Stomach (tissue), 19 donors: ENCODE measurements at places on chromosomes 13 and 19.
A peak's percentile ranks its signal among the peaks of the same experiment; 100 is the strongest.

- no peak for DNase-seq
- H3K4me3 ChIP-seq = no peak overlapping the region
- H3K27ac ChIP-seq = no peak overlapping the region
- no peaks in the 10 kb centered on the region for H3K27me3 ChIP-seq
- H3K4me1 ChIP-seq = no peaks in the 10 kb centered on the region
These were observed 1856.1 kb downstream of the OLFM4 start for GRCh38 chr13:54884682-54885081.

DNA sequence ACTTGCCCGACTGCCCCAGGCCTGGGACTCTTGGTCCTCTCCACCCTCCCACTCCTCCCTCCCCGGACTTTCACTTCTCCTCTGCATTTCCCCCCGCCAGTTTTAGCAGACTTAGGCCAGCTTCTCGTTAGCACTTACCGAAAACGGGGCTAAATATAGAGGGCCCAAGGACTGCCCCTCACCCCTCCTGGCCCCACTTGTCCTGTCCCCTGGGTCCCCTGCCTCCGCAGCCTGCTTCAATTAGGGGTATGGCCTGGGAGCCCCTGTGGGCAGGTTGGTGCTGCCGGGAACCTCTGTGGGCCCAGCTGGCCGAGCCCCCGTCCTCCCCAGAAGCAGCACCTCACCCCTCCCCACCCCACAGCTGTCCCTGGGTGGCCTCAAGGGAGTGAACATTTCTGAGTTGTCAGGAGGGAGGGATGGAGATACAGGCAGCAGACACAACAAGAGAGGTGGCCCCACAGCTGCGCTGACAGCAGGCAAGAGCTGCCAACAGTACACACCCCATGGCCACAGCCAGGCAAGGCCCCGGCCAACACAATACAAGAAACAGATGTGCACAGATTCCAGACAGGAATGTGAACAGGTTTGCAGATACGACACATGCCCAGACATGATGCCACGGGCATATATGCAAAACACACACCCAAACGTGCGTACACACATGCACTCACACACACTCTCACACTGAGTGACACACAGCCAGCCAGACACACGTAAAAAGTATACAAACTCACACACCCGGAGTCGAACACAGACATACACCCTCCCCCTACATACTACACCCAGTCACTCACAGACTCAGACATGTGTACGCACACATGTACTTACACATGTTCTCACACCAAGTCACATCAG, 2.6 kb downstream of the POU2F2 start:
- H3K27me3 ChIP-seq = peaks cover 76% of the 10 kb centered on the region
- H3K27ac ChIP-seq = no peak overlapping the region
- no peaks in the 10 kb centered on the region for H3K36me3 ChIP-seq
- DNase-seq = peak; percentile 51

DNA sequence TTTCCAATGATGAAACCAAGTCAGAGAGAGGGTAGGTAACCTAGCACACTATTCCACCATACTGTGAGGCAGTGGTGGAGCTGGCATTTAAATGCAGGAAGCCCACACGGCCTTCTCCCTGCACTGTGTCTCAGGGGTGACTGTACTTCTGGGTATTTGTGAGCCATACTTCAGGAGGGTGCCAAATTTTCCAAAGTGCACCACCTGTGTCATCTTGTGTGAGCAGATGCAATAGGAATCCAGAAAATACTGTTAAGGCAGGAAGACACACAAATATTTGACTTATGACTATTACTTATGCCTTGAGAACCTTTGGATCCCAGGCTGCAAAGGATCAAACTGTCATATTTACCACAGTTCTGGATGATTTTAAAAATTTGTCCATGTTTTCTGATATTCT, 17.3 kb downstream of the ZNF229 start:
- no peaks in the 10 kb centered on the region for H3K27me3 ChIP-seq
- DNase-seq = no peak
- no peak overlapping the region for H3K4me3 ChIP-seq
- peaks cover 89% of the 10 kb centered on the region for H3K36me3 ChIP-seq
- H3K4me1 ChIP-seq = no peaks in the 10 kb centered on the region
- H3K27ac ChIP-seq = no peak overlapping the region

- no peaks in the 10 kb centered on the region for H3K36me3 ChIP-seq
- no peak overlapping the region for H3K27ac ChIP-seq
These were observed 21.9 kb upstream of the SLC35E1 start for GRCh38 chr19:16594131-16594586.

- no peaks in the 10 kb centered on the region for H3K27me3 ChIP-seq
- DNase-seq = no peak
- no peaks in the 10 kb centered on the region for H3K4me1 ChIP-seq
- no peak overlapping the region for H3K4me3 ChIP-seq
- H3K36me3 ChIP-seq = no peaks in the 10 kb centered on the region
These were observed 214.2 kb upstream of the MAB21L1 start for GRCh38 chr13:35690581-35691207.

DNA sequence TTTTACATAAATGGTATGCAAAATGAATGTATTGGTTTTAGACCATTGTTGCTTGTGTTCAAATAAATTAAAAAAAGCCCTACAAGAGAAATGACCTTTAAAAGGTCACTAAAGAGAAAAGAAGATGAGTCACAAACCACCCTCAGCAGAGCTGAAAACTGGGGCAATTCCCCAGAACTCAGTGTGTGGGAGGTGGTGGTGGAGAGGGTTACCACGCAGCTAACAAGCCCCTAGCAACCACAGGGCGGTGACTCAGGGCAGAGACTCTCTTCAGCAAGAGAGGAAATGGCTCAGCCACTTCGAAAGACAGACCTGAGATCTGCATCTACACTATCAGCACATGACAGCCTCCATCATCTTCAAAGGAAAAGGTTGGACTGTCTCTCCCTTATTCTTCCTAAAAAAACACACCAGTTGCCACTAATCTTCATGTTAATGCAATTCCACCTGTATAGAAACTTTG, 29.4 kb upstream of the NDFIP2 start:
- H3K27me3 ChIP-seq = no peaks in the 10 kb centered on the region
- H3K36me3 ChIP-seq = no peaks in the 10 kb centered on the region
- no peak overlapping the region for H3K27ac ChIP-seq
- H3K4me1 ChIP-seq = no peaks in the 10 kb centered on the region
- DNase-seq = peak; percentile 55

DNA sequence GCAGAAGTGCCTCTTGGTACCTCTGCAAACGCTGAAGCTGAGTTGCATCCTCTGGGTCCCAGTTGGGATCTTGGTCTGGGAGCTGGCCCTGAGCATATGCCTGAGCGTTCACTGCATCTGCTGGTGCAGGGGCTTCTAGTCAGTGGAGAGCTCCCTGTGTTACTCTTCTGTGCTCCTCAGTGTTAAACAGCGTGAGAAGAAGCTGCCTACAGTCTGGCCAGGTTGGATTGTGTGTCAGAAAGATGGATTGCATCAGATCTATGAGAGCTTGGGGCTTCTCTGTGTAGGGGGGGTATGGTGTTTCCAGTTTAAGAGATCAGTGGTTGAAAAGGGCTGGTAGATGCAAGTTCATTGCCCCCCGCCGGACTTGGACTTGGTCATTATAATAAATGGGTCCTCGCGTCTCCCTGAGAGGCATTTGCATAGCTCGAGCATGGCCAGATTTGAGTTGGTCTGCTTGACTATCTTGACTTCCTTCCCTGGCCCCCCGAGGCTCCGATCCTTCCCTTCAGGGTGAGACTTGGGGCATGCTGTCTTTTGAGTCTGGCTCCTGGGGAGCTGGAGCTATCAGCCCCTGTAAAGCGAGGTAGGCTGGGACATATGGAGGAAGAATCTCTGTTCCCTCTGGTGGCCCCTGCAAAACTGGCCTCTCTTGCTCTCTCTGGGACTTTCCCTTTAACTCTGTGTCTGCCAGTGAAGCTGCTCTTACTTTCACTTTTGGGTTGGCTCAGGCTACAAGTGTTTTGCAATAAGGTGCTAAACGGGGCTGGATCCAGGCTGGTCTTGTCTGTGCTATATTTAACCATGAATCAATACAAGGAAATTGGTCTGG, 52.9 kb downstream of the OR10H4 start:
- DNase-seq = no peak
- H3K27me3 ChIP-seq = no peaks in the 10 kb centered on the region
- no peak overlapping the region for H3K27ac ChIP-seq

DNA sequence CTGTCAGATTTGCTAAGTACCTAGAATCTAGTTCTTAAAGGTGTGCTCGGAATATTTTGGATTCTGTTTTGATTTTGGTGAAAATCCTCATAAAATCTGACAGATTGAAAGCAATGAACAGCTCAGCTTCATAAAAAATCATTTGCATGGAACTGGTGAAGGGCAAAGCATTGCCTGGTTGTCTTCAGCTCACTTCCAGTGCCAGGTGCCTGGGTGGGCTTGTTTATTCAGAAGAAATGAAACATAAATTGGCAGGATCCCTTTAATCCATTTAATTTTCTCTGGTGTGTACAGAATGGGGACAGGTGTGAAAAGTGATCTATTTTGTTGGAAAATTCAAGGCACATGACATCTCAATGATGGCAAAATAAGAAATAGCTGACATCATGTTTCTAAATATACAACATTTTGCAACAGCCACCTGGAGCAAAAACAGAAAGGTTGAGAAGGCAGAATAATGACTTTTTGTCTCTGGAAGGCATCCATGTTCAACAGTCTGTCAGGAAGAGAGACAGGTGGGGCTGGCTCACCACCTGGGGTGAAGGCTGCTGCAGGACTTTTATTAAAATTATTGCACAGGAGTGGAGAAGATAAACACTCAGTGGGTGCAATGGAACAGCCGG, 52.2 kb downstream of the RFC3 start:
- H3K27me3 ChIP-seq = no peaks in the 10 kb centered on the region
- no peak overlapping the region for H3K4me3 ChIP-seq
- no peaks in the 10 kb centered on the region for H3K4me1 ChIP-seq
- H3K27ac ChIP-seq = no peak overlapping the region
- DNase-seq = peak; percentile 17

DNA sequence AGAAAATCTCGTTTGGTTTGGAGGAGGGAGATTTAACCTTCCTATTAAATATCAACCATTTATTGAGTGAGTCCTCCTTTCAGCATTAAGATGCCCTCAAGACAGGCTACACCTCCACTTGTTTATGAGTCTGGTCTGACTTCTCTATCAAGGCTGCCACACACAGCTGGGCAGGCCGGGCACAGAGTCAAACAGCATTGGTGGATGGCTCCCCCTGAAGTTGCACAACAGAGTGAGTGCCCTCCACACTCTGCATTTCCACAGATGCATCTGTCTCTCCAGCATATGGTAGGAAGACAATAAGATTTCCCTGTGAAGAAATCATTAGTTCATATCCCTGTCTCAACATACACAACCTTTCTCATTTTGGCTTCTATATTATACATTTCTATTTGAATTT, 31.4 kb downstream of the PHF11 start:
- peaks cover 59% of the 10 kb centered on the region for H3K36me3 ChIP-seq
- H3K4me3 ChIP-seq = no peak overlapping the region
- no peak for DNase-seq
- H3K27me3 ChIP-seq = no peaks in the 10 kb centered on the region
- no peak overlapping the region for H3K27ac ChIP-seq

DNA sequence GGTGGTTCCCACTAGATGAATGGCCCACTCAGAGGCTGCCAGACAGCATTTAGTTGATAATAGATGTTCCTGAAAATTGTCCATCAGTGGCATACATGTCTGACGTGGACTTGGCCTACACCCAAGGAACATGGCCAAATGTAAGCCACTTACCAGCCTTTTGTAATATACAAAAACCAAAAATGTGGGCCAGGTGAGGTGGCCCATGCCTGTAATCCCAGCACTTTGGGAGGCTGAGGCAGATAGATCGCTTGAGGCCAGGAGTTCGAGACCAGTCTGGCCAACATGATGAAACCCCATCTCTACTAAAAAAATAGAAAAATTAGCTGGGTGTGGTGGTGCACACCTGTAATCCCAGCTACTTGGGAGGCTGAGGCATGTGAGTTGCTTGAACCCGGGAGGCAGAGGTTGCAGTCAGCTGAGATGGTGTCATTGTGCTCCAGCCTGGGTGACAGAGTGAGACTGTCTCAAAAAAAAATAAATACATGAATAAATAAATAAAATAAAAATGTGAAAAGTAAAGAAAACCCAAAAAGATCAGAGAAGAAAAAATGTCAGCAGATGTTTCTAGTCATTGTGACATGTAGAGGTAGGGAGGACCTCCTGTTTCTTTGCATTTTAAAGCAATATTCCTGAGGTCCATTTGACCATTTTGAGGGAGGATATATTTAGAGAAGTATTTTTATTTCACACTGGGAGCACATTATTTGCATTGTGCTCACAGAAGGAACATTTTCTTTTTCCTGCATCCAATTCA, 7.1 kb upstream of the WTIP start:
- H3K27ac ChIP-seq = peak overlapping the region; percentile 50
- no peak for DNase-seq
- H3K4me1 ChIP-seq = peaks cover 4% of the 10 kb centered on the region

DNA sequence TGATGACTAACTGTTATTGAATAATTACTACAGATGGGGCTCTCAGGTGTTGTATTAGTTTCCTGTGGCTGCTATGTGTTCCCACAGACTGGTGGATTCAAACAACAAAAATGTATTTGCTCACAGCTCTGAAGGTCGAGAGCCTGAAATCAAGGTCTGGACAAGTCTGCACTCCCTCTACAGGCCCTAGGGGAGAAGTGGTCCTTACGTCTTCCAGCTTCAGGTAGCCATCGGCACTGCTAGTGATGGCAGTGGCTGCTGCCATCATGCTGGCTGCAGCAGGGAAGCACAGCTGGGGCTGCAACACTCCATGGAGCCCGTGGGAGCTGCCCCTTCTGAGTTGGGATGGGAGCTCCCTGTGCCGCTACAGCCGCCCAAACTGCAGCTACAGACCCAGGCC, 1.9 kb downstream of the TEX26 start:
- H3K4me3 ChIP-seq = no peak overlapping the region
- peak; percentile 18 for DNase-seq
- H3K36me3 ChIP-seq = no peaks in the 10 kb centered on the region
- no peak overlapping the region for H3K27ac ChIP-seq

DNA sequence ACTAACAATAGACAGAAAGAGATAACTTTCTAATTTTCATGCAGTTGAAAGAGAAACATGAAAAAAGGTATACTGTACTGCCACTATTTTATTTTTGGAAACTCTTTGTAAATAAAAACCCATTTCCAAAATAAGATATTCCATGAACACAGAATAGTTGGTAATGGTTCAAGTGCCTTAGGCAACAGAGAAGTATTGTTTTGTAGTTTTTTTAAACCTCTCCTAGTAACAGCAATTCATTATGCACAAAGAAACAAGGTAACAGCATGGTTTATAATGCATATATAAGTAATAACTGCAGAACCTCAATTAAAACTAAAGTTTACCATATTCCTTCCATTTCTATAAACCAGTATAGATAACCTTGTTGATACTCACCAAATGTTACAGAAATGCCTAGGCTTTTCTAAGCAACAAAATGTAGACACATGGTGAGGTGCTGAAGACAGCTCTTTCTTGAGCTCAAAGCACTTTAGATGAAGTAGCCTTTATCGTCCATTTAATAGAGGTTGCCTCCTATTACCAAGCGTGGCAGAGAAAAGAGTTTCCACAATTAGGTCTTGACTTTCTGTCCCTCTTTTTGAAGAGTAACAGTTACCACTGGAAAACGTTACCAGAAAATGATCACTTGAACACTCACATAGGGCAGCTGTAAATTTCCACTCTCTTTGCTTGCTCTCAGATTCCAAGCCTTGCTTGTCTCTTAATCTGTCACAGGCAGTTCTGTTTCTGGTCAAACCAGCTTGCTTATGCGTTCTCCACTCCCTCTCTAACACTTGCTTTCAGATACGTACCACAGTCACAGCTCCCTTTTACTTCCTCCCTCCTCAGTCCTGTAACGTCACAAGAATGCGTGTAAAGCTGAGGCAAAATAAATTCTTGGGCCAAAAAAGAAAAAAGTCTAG, 42.9 kb downstream of the CAB39L start:
- no peaks in the 10 kb centered on the region for H3K27me3 ChIP-seq
- peak overlapping the region; percentile 44 for H3K4me3 ChIP-seq

- DNase-seq = no peak
- peaks cover 14% of the 10 kb centered on the region for H3K4me1 ChIP-seq
- H3K27me3 ChIP-seq = peaks cover 68% of the 10 kb centered on the region
- H3K4me3 ChIP-seq = no peak overlapping the region
- H3K36me3 ChIP-seq = no peaks in the 10 kb centered on the region
- no peak overlapping the region for H3K27ac ChIP-seq
These were observed 19.8 kb downstream of the LRRC4B start for GRCh38 chr19:50548191-50549058.
